NCI-H524 (cell line): ENCODE measurements at places on chromosomes 1 and 21.

- no peak for DNase-seq
Observed at GRCh38 chr1:184395937-184396480, 9.2 kb downstream of the C1orf21 start.

GRCh38 chr1:223207293-223208066 is 64.4 kb upstream of the TLR5 start:
- peak; percentile 57 for DNase-seq

DNA sequence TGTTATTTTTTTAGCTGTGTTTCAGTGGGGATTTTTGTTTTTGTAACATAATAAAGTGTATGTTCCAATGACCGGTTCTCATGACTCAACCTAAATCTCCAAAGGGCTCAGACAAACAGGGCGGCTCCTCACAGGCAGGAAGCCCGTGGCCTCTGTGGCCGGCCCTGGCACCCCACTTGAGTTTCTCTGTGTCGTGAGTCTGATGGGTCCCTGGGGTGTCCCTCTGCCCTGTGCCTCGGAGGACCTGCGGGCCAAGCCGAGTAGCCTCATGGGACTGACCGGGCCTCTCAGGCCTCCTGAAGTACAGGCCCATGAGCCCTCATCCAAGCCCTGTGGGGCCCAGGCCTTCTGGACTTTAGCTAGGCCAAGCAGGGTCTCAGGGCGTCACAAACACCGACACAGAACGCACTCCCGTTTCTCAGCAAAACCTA is 16.1 kb upstream of the CCDC27 start:
- DNase-seq: no peak

GRCh38 chr1:8370905-8371315 is 53.0 kb downstream of the SLC45A1 start:
- DNase-seq: no peak

- no peak for DNase-seq
Observed at GRCh38 chr1:116997066-116997465, 4.5 kb upstream of the CD101 start.

GRCh38 chr21:45451771-45452182 is 46.8 kb downstream of the COL18A1 start:
- no peak for DNase-seq

DNA sequence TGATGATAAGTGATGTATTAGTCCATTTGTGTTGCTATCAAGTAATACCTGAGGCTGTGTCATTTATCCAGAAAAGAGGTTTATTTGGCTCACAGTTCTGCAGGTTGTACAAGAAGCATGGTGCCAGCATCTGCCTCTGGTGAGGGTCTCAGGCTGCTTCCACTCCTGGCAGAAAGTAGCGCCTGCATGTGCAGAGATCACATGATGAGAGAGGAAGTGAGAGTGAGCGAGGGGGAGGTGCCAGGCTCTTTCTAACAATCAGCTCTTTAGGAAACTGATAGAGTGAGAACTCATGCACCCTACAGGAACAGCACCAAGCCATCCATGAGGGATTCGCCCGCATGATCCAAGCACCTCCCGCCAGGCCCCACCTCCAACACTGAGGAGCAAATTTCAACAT is 2.2 kb upstream of the FHAD1 start:
- no peak for DNase-seq

- no peak for DNase-seq
Observed at GRCh38 chr1:193657552-193657951, 471.1 kb upstream of the B3GALT2 start.

DNA sequence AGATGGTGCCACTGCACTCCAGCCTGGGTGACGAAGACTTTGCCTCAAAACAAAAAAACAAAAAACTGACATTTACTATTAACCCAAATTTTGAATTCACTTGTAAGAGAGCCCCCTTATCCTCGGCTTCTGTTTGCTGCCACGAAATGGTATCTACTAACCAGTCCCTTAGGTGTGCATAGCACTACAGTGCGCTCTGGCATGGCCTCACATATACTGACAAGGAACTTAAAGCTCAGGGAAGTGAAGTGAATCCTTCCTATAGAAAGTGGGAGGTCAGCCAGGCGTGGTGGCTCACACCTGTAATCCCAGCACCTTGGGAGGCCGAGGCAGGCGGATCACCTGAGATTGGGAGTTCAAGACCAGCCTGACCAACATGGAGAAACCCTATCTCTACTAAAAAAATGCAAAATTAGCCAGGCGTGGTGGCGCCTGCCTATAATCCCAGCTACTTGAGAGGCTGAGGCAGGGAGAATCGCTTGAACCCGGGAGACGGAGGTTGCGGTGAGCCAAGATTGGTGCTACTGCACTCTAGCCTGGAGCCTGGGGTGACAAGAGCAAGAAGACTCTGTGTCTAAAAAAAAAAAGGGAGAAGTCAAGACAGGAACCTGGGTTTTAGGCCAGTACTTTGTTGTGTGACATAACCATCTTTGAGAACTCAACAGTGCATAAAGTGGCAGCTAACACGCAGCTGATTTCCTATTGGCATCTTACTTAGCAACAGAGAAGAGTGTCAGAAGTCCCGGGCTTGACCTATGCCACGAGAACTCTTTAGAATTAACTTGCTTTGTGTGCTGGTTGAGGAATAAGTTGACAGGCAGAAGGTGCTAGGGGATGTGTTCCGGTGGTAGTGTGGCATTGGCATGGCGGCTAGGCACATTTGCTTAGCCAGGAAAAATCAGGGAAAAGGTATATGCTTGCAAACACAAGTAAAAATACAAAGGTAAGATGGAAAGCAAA is 16.8 kb downstream of the ERRFI1 start:
- DNase-seq: no peak

GRCh38 chr1:247401310-247402119 is 14.5 kb upstream of the NLRP3 start:
- DNase-seq: no peak
